Naive thymus-derived CD4-positive, alpha-beta T cell (primary cell): ENCODE measurements at places on chromosomes 5 and 9. TPM values are rescaled to one million over a fixed set of nuclear protein-coding genes. Genes with fewer than 3 reads are reported as not detected.

- H3K27me3 ChIP-seq, result no peaks in the 10 kb centered on the region
- no peaks in the 10 kb centered on the region for H3K36me3 ChIP-seq
- H3K4me1 ChIP-seq, result no peaks in the 10 kb centered on the region
- DNase-seq, result no peak
- H3K27ac ChIP-seq, result no peak overlapping the region
- no peak overlapping the region for H3K4me3 ChIP-seq
Observed at GRCh38 chr5:132270706-132271105, 13.2 kb downstream of the PDLIM4 start.

RGP1 gene
- total RNA-seq, result 22.4 TPM

GRCh38 chr5:37849641-37850040, 9.8 kb upstream of the GDNF start:
- no peaks in the 10 kb centered on the region for H3K4me1 ChIP-seq
- no peak overlapping the region for H3K4me3 ChIP-seq
- H3K27me3 ChIP-seq, result no peaks in the 10 kb centered on the region
- no peaks in the 10 kb centered on the region for H3K36me3 ChIP-seq
- no peak overlapping the region for H3K27ac ChIP-seq

PCDHGB1 gene
- total RNA-seq, result not detected

BTNL8 gene
- total RNA-seq, result not detected

GRCh38 chr9:92424340-92424739, at the start of gene OMD:
TSS of gene OMD (minus strand) at chr9:92424471. CDS start at chr9:92417558, 6,913 bp downstream.
- no peaks in the 10 kb centered on the region for H3K27me3 ChIP-seq
- no peaks in the 10 kb centered on the region for H3K36me3 ChIP-seq
- no peaks in the 10 kb centered on the region for H3K4me1 ChIP-seq
- no peak within 1 kb of the TSS for H3K4me3 ChIP-seq
- H3K27ac ChIP-seq, result no peak within 1 kb of the TSS
- no peak for DNase-seq

AK1 gene
- total RNA-seq, result 54.6 TPM

DNA sequence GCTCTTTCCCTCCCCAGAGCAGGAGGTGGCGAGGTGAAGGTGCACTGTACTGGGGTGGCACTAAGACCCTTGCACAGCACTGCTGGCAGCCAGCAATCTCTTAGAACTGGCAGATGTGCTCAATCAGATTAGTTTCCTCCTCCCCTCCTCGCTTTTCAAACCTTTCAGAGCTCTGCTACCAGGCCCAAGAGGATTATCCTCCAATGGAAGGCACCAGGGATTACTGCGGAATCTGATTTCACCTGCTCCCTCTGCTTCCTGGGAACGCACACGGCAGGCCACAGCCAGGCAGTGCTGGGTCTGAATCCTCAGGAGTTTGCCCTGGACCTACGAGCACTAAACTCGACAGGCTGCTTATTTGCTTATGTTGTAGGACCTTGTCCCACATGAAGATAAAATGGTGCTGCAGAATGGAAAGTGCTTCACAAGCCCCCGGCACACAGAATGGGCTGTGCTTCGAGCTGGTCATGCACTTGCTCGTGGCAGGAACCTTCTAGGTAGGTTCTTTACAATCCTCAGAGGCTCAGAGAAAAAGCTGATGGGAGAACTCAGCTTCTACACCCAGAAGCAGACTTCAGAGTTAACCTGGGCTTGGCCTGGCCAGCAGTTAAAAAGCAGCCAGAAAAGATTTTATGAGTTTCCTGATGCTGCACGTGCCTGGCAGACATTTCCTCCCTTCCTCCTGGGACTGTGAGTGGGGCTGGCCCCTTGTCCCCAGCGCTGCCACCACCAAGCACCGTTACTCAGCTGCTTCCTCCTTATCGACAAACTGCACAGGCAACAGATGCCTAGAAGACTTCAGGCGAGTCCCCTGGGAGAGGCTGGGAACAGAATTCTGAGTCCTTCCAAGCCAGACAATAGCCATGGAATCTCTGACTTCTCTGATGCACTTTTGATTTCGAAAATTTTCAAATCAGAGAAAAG, 33.1 kb downstream of the FABP6 start:
- DNase-seq, result no peak
- H3K27me3 ChIP-seq, result no peaks in the 10 kb centered on the region
- H3K4me3 ChIP-seq, result no peak overlapping the region
- no peak overlapping the region for H3K27ac ChIP-seq
- no peaks in the 10 kb centered on the region for H3K36me3 ChIP-seq

GRCh38 chr5:149201121-149201637, 59.9 kb downstream of the ABLIM3 start:
- no peak overlapping the region for H3K27ac ChIP-seq
- no peaks in the 10 kb centered on the region for H3K27me3 ChIP-seq
- no peak for DNase-seq
- no peaks in the 10 kb centered on the region for H3K36me3 ChIP-seq

F2RL1 gene
- 3.2 TPM for total RNA-seq

- peak overlapping the region; percentile 88 for H3K27ac ChIP-seq
- peak overlapping the region; percentile 90 for H3K4me3 ChIP-seq
- H3K36me3 ChIP-seq, result peaks cover 5% of the 10 kb centered on the region
- H3K4me1 ChIP-seq, result peaks cover 8% of the 10 kb centered on the region
- peak; percentile 87 for DNase-seq
- no peaks in the 10 kb centered on the region for H3K27me3 ChIP-seq
Observed at GRCh38 chr5:108381350-108381953, 446 bp downstream of the FBXL17 start.
